Vagina (tissue), 2 donors: ENCODE measurements at places on chromosomes 16 and 17. TPM values are rescaled to one million over a fixed set of nuclear protein-coding genes. Genes with fewer than 3 reads are reported as not detected.

- no peak for DNase-seq
Measured at GRCh38 chr17:50479522-50480141, 972 bp downstream of the RSAD1 start.

Gene AIPL1
- total RNA-seq = not detected

Gene CHAD
- not detected for total RNA-seq

GRCh38 chr17:48995974-48996721 is 1.0 kb upstream of the IGF2BP1 start:
- peak; percentile 70 for DNase-seq

Gene KRTAP4-2
- total RNA-seq = not detected

DNA sequence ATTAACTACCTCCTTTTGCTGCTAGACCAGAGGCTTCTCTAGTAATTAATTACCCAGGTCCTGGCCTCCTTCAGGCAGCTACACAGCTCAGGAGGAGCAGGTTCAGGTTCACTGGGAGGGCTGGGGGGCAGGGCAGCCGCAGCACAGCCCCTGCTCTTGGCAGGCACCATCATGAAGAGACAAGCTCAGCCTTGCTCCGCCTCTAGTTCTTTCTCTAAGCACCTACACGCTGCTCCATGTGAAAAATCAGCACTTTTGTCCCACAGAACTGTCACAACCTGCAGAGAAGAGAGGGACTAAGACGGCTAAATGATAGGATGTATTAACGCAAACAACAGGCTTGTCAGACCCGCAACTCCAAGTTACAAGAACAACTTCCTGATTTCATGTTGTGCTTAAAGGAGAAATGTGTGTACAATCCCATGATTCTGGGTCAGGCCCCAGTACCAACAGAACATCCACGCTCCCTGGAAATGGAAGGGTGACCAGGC is 53.4 kb downstream of the GRB2 start:
- DNase-seq = no peak
